ENCODE measurements at places on chromosomes 11 and 22.
A peak's percentile ranks its signal among the peaks of the same experiment; 100 is the strongest.

- DNase-seq, result no peak
These were observed 41.9 kb downstream of the BID start for GRCh38 chr22:17732251-17732854.

DNA sequence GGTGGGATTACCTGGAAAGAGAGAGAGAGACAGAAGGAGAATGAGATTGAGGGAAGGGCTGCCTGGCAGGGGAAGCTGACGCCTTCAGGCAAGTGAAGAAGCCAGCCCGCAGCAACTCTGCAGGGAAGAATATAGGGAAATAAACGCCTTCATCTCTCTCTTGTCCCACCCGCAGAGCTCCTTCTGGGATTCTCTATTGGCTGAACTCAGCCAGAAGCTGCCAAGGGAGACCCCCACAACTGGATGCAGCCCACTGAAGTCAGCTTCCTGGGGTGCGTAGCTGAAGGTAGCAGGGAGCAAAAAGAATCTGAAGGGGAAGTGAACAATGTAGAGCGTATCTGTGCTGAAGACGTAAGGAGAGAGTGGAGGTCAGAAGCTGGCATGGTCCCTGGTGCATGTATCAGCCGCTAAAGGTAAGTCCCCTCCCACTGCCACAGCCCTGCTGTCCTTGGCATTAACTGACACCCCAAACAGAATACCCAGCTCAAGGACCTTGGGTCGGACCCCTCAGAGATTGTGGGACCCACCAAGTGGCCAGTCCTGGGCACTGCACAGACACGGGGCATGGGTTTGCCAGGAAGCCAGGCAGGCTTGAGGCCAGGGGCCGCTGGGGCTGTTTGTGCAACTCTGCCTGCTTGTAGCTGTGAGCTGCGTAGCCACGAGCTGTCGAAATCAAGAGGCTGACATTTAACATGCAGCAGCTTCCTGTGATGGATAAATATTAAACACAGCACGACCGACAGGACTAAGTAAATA lies 469.9 kb downstream of the MN1 start:
- DNase-seq, result peak; percentile 57

- DNase-seq, result no peak
These were observed 60.7 kb downstream of the MCM5 start for GRCh38 chr22:35460688-35461087.

GRCh38 chr11:67600324-67601029 lies 6.3 kb upstream of the NDUFV1 start:
- no peak for DNase-seq

DNA sequence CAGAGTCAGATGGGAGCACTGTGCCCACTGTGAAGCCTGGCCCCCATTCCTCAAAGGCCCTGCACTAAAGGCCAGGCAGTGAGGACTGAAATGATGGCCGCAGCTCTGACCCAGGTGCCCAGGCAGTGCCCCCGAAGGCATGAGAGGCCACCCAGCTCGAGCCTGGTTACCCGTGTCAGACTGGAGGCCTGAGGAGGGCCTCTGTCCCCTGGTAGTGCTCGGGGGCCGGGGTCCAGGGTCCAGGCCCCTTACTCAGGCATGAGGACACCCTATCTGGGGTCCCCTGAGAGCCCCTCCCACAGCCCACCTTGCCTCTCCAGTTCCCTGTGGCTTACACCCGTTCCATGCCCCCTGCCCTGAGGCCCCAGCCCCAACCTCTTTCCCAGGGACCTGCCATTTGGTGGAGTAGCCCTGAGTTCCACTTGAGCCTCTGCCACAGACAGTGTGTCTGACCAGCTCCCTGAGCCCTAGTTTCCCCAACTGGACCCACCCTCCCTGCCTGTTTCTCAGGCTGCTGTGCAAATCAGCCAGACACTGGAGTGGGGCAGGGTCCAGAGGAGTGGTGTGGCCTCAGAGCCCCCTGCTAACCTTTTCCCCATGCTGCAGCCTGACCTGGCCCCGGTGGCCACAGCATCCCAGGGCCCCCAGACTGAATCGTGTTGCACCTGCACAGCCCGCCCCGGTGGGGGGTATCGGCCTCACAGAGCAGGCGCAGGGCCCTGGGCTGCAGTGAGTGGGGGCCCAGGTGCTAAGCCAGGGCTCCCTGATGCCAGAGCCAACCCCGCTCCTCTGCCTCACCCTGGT lies 10.8 kb upstream of the ANKRD13D start:
- peak; percentile 18 for DNase-seq

DNA sequence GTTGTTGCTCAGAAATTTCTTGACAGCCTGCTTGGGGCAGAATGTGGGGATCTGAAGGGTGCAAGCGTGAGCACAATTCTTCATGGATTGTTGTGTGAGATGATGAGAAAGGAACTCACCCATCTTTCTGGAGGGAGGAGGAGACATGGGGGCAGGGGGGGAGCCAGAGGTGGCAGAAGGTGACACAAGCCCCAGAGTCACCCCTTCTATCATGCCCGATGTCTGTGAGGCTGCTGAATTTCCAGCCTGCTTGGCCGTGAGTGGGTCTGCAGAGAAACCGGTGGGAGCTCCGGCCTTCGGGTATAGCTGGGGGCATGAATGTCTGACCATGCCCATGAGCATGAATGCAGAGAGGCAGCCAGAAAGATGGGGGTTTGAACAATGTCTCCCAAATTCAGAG lies 870.7 kb downstream of the TBC1D22A start:
- DNase-seq, result peak; percentile 4

- DNase-seq, result no peak
These were observed 10.4 kb upstream of the SPINDOC start for GRCh38 chr11:63802637-63803414.

- no peak for DNase-seq
These were observed 207.0 kb downstream of the TBC1D22A start for GRCh38 chr22:46969491-46969890.

- DNase-seq, result no peak
These were observed 90.4 kb downstream of the ARHGAP20 start for GRCh38 chr11:110621826-110622225.

GRCh38 chr11:73760679-73761402 lies at the start of gene RAB6A:
Gene RAB6A (minus strand): TSS chr11:73761074. CDS start chr11:73760635, 439 bp downstream.
- peak; percentile 100 for DNase-seq

- DNase-seq, result no peak
These were observed 1.4 kb downstream of the HTR3B start for GRCh38 chr11:113906038-113906437.

DNA sequence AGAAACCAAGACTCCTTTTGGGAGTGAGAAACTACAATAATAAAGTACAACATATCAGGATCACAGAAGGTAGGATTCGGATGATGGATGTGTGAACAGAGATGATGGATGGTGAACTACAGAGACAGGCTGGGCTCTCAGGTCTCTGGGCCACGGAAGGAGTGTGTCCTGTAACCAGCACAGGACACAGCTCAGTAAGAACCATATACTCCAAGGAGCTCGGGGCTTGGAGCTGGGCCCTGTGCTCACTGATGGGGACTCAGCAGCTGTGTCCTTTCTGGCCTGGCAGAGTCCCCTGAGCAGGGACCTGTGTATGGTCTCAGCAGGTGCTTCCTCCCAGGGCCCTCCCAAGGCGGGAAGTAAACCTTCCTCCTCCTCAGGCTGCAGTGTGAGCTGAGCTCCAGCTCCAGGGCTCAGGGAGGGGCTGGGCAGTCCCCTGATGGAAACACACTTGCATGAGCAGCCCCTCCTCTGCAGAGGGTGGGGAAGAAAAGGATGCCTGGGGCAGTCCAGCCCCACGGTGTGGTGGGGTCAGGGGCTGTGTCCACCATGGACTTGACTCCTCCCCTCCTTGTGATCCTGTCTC lies 39.8 kb upstream of the TOP3B start:
- DNase-seq, result peak; percentile 44

GRCh38 chr11:94938095-94939055 lies 35.0 kb downstream of the CWC15 start:
- peak; percentile 88 for DNase-seq

DNA sequence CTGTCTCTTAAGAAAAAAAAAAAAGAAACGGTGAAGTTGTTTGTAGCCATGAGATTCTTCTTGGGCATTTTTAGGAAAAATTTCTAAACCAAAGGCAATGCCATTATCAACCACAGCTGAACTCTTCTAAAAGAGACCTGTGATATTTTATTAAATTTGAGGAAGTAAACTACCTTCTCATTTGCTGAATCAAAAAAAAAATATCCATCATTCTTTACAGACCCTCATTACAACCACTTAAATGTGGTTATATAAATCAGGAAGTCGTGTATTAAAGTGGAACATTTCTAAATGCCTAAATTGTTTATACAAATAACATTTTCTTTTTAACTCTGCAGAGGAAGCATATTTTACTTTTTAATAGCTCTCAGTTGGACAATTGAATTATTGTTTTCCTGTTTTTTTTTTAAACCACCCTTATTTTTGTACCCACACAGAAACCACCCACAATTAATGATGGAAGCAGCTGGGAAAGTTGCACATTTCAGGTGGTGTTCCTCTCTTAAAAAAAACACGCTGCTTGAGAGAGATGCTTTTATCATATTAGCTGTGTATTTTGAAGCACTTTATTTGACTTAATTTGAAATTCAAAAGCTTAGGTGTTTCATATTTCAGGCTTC lies 91.2 kb downstream of the ARHGAP42 start:
- DNase-seq, result no peak

DNA sequence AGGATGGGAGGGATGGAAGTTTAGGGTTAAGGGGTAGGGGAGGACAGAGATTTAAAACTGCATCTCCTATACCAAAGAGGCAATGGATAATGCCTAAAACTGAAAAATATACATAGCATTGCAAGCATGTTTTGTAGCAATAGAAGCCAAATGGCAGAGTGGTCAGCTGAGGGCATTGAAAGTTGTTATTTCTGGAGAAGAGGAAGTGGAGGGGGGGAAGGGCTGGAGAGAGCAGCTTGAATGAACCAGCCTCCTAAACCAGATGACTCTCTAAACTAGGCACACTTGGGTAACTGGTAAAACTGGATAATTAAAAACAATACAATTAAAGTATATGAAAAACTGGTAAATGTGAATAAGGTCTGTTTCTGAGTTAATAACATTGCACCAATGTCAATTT lies 70.3 kb upstream of the TP53I11 start:
- no peak for DNase-seq

- peak; percentile 94 for DNase-seq
These were observed at the start of gene NCAM1 for GRCh38 chr11:112961146-112961668. Gene NCAM1 (plus strand): TSS chr11:112961420.

DNA sequence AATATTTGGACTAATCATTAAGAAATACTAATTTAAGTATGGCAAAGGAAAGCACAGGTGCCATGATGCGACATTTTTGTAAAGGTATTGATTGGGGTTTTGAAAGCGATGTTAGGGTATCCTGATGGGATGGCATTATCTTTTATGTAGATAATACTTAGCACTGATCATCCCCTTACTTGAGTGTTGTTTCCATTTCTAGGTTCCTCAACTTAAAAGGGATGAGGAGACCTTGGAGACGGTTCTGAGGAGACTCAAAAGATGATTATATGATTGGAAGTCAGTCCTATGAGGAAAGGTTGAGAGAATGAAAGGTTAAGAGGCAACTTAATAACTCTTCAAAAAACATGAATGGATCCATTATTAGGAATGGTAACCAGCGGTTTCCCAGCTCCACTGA lies 11.1 kb downstream of the KMT2A start:
- DNase-seq, result no peak

GRCh38 chr11:117953024-117953671 lies 23.9 kb upstream of the TMPRSS13 start:
- no peak for DNase-seq

DNA sequence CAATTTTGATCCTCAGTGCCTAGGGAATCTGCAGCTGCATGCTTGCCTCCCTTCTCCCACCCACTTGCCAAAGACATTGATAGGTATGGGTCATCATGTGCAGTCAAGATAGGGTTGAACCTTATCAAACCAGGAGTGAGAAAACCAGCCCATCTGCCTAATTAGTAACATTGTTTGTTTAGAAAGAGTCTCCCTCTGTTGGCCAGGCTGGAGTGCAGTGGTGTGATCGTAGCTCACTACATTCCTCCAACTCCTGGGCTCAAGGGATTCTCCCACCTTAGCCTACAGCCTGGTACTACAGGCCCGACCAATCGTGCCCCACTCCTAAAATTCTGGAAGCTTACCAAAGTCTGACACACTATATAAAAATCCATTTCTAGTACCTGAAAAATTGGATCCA lies 4.6 kb downstream of the C11orf71 start:
- DNase-seq, result no peak

- no peak for DNase-seq
These were observed 30.7 kb downstream of the HIRA start for GRCh38 chr22:19400881-19401280.

- DNase-seq, result no peak
These were observed 35.9 kb upstream of the PDE3B start for GRCh38 chr11:14607713-14608112.

DNA sequence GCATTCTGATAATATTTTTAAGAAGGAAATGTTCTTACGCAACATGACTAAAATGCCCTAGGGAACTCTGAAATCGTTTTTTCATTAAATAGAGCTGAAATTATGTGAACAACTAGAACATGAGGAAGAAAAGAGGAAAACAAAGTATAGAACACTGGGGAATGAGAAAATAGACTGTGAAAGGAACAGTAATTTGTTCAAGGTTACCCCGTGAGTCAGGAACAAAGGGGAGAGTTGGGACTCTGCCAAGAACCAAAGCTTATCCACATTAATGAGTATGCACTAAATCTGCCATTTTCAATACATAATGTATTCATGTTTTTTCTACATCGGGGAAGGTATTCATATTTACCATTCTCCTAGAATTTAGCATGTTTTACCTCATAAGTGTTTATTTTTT lies 961.8 kb upstream of the CCDC90B start:
- no peak for DNase-seq

DNA sequence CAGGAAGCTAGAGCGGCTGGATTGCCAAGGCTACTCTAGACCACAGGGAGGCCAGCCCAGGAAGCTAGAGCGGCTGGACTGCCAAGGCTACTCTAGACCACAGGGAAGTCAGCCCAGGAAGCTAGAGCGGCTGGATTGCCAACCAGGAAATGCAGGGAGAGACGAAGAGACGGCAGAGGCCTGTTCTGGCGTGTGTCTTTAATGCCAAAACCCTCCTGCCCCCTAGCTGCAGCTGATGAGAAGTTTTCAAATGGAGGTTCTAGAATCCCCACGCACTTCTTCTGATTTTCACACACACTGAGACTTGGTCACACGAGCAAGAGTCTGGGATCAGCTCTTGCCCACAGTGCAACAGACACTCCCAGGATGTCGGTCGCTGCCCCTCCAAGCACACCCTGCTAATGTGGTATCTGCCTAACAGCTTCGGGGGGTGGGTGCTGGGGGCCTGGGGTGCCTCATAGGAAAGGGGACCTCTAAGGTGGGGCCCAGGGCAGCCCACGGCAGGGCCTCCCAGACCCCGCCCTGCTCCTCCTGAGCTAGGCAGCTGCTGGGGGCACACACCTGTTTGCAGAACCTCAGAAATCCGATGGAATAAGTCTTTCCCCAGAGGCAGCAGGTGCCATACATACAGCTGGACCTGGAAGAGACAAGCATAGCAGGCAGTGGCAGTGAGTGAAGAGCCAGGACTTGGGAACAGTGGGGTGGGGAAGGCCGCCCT lies 28.5 kb downstream of the MAFF start:
- DNase-seq, result no peak

DNA sequence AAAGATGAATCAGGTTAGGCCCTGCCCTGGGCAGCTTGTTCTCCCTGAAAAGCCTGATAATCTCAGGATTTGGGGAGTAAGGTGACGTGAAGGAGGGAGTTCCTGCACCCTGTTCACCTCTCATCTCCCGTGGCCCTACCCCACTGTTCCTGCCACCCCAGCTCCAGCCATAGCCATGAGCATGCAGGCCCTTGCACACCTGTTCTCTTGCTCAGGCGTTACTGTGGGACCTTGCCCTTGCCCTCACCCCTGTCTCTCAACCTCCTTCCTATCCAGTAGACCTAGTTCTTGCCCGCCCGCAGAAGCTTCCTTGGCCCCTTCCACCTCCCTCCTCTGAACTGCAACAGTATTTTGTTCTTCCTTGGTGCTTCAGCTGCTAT lies 15.0 kb downstream of the TSKU start:
- DNase-seq, result no peak

GRCh38 chr11:45885921-45886721 lies 670 bp downstream of the MAPK8IP1 start:
- no peak for DNase-seq

Data from femur (tissue), 1 donor.